ENCODE measurements at places on chromosomes 2 and 18.

DNA sequence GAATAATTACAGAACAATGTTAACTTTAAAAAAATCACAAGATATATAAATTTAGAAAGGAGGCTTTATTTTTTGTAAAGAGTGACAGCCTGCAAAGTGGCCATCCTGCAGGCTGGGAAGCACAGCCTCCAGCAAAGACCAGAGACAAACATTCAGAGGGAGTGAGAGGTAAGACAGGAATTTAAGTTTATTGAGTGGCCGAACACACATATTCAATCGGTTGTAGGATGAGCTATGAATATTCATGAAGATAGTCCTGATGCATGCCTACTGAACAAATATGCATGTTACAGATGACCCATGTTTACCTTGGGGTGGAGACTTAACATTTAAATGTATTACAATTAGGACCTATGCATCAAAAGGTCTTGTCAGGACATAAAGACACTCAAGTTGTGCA is 33.4 kb upstream of the HNRNPA3 start:
- no peak for DNase-seq

- no peak for DNase-seq
These were observed 110.6 kb upstream of the SLC35G4 start for GRCh38 chr18:11498821-11499220.

DNA sequence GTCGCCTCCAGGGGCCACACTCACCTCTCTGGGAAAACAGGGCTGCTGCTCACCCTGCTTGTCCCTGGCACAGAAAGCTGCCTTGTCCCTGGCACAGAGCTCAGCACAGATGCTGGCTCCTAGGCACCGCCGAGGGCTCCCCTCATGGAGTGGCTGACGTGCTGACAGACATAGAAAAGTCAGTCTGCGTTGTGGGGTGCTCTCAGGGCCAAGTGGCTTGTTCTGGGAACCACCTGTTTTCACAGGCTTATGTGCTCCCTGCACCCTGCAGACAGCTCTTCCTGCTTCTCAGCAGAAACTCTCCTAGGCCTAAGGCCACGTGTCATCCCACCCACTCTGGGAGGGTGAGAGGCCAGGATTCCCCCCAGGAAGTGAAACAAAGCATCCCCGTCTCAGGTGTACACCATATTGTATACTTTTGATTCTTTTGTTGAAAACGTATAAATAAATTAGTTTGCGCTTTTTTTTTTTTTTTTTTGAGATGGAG is 84.7 kb upstream of the TMEM200C start:
- DNase-seq: no peak

DNA sequence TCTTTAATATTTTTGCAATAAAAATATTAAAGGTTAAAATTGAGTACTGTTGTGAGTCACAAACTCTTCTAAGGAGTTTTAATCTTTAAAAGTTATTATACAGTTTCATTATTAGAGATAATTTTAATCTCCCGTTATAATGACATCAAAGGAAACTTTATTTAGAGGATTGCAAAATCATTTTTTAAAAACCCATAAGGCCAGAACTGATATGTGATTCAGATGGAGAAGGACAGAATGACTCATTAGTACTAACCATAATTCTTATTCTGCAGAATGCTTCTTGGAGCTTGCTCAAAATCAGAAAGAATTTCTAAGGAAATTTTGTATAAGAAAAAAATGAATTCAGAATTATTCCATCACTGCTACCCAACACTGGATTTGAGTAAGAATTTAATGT is 12.5 kb upstream of the HNRNPLL start:
- DNase-seq: no peak

- DNase-seq: no peak
These were observed 53.2 kb downstream of the RAPGEF4 start for GRCh38 chr2:172788871-172789270.

DNA sequence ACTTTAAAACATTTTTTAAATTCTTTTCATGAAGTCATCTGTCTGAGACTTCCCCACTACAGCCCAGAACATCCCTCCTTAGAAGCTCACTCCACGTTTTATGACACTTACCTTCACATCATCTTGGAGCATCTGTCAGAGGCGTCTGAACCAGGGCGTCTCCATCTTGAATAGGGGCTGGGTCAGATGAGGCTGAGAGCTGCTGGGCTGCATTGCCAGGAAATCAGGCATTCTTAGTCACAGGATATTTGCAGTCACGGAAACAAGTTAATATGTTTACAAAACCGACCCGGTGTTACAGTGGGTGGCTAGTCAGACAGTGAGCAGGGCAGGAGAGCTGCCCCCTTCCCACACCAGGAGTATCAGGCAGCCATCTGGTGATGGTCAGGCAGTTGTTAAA is 456.5 kb downstream of the FBXO15 start:
- DNase-seq: no peak

DNA sequence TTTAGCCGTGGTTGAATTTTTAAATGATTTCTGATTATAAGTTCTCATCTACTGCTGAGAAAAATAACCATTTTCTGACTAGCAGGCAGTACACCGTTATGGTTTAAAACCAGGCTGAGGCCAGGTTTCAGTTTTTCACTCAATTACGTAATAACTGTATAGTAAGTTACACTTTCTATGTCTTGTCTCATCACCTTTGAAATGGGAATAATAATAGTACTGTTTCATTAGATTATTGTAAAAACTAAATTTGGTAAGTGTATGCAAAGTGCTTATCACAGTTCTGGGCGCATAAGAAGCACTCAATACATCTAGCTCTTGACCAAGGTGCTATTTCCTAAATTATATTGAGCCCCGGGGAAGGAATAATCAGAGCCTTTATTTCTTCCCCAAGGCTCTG is 76.8 kb downstream of the LIMS1 start:
- no peak for DNase-seq

- no peak for DNase-seq
These were observed 30.7 kb downstream of the SH2D6 start for GRCh38 chr2:85449214-85449588.

DNA sequence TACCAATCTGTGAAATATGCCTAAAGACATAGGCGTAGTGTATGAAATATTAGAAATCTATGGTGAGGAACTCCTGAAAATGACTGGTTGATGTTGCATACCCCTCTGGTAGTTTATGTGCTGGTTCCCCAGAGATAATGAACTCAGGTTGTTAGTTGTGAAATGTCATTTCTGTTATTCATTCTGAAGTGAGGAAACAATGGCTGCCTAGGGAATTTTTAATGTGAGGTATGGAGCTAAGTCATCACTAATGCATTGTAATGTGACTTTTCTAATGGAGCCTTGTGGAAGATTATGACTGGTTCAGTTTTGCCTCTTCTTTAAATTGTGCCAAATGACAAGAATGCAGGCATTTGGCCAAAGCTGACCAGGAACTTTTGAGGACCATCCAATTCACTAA is 61.6 kb upstream of the RAB27B start:
- DNase-seq: no peak

DNA sequence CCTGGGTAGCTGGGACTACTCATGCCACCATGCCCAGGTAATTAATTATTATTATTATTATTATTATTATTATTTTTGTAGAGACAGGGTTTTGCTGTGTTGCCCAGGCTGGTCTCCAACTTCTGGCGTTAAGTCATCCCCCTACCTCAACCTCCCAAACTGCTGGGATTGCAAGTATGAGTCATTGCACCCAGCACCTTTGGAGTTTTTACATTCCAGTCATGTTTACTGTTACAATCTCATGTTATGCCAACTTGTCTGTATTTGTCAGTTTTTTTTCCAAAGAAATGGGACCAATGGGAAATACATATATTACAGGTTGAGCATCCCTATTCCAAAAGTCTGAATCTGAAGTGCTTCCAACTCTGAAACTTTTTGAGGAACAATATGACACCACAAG is 903.8 kb downstream of the SLC4A3 start:
- DNase-seq: no peak

GRCh38 chr2:240567137-240567871 is 980 bp upstream of the RNPEPL1 start:
- DNase-seq: peak; percentile 26

- DNase-seq: no peak
These were observed 216.4 kb downstream of the LPIN1 start for GRCh38 chr2:11962707-11963328.

DNA sequence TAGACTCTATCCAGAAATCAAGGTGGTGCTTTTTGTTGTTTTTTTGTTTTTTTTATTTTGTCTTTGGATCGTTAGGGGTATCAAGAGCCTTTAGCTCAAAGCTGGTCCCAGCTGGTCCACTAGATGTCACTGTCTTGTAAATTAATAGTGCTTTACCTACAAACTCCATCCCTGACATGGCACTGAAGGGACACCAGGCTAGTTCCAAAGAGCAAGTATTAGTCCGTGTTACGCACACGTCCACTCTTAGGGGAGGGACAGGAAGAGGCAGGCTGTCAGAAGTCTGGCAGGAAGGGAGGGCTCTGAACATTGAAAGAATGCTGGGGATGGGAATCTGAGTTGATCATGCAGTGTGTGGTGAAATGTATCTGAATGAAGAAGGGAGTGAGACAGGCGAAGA is 85.9 kb upstream of the CCBE1 start:
- DNase-seq: no peak

All from dorsolateral prefrontal cortex (tissue), 122 donors.